ENCODE measurements at places on chromosomes 3 and 15.

GRCh38 chr3:128352326-128352725 is 114.4 kb downstream of the DNAJB8 start:
- DNase-seq, result no peak

- DNase-seq, result no peak
Measured at GRCh38 chr3:117141812-117142211, 432.2 kb downstream of the TUSC7 start.

GRCh38 chr3:139303216-139303615 is 40.6 kb upstream of the MRPS22 start:
- DNase-seq, result no peak

- no peak for DNase-seq
Measured at GRCh38 chr15:80911821-80912220, 77.8 kb downstream of the MESD start.

GRCh38 chr3:30638685-30639412 is 32.4 kb downstream of the TGFBR2 start:
- no peak for DNase-seq

- peak; percentile 47 for DNase-seq
Measured at GRCh38 chr3:109346770-109347295, 9.5 kb upstream of the DPPA4 start.

DNA sequence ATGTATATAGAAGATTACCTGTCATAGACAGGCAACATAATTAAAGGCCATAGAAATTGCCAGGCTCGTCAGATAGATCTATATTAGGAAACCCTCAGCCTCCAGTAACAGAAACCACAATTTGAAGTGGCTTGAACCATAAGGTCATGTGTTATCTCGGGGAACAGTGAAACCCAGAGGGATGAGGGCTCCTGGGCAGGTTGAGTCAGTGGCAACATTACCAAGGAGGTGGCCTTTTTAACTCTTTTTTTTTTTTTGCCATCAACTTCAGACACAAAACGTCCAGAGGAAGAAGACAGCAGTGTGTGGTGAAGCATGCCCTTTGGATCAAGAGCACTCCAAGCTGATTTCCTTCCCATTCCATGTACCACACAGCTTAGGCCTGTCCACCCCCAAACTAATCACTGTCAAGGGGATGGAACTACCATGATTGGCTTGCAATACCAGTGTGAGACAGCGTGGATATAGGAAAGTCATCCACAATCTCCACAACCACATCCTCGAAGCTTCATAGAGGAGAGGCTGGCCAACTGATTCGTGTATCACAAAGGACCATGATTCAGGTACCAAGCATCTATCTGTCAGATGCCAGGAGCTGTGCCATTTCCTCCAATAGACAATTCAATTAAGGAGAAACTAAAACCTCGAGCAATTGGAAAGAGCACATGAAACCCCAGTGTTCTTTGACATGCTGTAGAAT is 999 bp upstream of the KIF7 start:
- DNase-seq, result no peak

- no peak for DNase-seq
Measured at GRCh38 chr3:127556565-127556964, 34.0 kb downstream of the TPRA1 start.

DNA sequence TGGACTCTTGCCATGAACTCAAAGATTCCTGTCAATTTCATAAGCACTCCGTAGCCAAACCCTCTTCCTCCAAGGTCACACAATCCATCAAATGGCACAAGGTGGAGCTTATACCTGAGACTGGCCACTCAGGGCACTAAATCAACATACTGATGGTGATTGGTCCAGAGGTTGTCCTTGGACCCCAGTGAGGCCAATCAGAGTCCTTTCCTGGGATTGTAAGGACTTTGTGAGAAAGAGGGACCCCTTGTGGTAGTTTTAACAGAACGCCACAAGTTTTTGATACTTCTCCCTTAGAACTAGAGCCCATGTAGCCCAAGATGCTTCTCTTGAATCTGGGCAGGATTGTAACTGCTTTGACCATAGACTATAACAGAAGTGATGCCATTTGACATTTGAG is 44.4 kb upstream of the LARS2 start:
- DNase-seq, result no peak

GRCh38 chr15:101288905-101289513 is 6.0 kb downstream of the SNRPA1 start:
- peak; percentile 19 for DNase-seq

- DNase-seq, result no peak
Measured at GRCh38 chr15:75966073-75966472, 46.2 kb downstream of the NRG4 start.

DNA sequence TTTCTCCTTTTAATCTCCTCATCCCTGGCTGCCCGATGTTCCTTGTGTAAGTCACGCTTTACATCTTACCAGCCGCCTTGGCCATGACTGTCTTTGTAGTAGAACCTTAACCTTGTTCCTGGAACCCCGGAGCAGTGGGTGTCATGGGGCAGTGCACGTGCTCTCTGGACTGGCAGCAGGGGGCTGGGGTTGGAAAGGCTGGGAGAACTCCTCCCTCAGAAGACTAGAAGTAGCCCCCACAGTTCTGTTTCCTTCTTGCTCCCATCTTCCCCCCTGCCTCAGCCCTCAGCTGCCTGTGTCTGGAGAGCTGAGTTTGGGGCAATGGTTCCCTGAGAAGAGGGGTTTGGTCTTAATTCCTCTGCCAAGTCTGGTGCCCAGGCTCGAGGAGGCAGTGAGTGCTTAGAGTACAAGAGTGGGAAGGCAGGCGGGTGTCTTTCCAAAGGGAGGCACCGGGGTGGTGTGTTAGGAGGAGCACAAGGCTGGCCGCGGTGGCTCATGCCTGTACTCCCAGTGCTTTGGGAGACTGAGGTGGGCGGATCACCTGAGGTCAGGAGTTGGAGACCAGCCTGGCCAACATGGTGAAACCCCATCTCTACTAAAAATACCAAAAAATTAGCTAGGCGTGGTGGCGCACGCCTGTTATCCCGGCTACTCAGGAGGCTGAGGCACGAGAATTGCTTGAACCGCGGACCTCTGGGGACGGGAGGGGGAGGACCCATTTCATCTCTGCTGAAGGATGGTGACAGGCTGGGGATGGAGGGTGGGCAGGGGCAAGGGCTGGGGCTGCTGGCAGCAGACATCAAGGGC is 100.4 kb downstream of the VGLL4 start:
- DNase-seq, result no peak

DNA sequence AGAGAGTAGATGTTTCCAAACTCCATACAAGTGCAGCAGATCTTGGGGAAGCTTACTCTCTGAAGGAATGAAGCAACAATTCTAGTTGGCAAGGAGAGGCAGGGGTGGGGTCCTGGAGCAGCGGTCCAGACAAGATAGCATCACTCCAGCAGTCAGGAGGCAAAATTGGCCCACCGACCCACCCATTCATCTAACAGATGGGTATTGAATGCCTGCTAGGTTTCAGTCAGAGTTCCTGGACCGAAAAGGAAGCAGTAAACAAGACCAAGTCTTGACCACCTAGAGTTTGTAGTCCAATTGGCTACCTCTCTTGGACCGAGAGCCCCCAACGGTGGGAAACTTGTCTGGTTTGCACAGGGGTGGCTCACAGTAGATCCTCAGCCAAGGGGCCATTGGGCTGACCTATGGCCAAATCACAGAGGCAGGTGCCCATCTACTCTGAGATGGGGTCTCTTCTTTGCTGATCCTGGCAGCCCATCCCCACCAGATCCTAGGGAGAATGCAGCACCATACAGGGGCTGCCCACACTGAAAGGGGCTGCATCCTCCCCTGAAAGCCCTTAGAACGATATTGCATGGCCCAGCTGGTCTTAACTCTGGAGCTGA is 74.3 kb downstream of the CORO2B start:
- DNase-seq, result no peak

GRCh38 chr3:33115024-33115768 is 1.4 kb downstream of the CRTAP start:
- peak; percentile 88 for DNase-seq
